Erythroblast (primary cell): ENCODE measurements at places on chromosomes 5 and 9.

DNA sequence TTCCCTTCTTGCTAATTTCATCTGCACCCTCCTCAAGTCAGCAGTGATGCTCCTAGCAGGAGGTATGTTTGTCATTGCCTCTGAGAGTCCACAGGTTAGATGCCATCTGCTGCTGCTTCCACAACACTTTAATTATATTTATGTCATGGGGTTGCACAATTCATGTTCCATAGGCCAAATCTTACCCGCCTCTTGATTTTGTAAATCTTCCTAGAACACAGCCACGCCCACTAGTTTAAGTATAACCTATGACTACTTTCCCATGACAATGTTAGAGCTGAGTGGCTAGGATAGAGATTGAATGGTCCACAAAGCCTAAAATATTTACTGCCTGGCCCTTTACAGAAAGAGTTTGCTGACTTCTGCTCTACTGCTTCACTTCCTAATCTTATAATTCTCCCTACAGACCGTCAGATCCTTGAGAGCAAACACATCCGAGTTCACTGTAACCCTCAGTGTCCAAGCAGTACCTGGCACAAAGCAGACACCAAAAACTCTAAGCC, 21.1 kb downstream of the LIFR start:
- DNase-seq = no peak

DNA sequence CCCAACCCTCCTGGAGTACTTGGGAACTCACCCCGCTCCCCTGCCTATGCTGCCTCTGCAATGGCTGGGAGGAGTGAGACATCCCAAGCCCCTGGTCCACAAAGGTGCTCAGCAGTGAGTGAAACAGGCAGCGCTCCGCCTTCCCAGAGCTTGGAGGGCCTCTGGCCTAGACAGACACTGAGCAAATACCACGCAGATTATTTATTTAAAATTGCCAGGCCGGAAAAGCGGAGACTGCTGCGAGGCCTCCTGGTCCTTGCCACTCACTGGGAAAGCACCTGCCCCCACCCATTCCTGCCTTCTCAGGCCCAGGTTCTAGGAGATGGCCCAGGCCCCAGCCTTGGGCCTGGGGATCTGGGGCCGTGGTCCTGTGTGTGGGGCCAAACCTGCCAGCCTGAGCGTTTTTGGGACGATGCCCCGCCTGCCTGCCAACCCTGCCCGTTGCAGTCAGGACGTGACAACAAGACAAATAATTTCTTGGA, 17.4 kb downstream of the FGF18 start:
- no peak for DNase-seq

GRCh38 chr5:149326611-149327010, 18.7 kb upstream of the GRPEL2 start:
- no peak for DNase-seq

DNA sequence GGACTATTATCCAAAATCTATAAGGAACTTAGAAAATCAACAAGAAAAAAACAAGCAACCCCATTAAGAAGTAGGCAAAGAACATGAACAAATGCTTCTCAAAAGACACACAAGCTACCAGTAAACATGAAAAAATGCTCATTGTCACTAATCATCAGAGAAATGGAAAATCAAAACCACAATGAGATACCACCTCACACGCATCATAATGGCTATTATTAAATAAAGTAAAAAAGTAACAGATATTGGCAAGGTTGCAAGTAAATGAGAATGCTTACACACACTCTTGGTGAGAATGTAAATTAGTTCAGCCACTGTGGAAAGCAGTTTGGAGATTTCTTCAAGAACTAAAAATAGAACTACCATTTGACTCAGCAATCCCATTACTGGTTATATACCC, 167.0 kb upstream of the DMRTA1 start:
- no peak for DNase-seq

DNA sequence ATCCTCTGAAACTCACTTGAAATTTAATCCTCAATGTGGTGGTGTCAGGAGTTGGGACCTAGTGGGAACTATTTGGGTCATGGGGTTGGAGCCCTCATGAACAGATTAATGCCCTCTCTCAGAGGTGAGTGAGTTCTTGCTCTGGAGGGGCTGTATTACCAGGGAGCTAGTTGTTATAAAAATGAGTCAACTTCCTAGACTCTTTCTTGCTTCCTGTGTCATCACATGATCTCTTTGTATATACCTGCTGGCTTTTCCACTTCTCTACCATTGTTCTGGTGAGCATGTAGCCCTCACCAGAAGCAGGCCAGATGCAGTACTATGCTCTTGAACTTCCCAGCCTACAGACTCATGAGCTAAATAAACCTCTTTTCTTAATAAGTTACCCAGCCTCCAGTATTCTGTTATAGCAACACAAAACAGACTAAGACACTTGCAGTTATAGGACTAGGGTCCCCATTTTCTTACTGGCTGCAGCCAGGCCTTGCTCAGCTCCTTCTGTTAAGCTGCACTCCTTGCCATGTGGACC, 127.5 kb downstream of the SUSD1 start:
- DNase-seq = no peak

GRCh38 chr5:174418809-174419539, 305.4 kb upstream of the MSX2 start:
- DNase-seq = no peak
